ENCODE measurements at places on chromosomes 5 and 9.

DNA sequence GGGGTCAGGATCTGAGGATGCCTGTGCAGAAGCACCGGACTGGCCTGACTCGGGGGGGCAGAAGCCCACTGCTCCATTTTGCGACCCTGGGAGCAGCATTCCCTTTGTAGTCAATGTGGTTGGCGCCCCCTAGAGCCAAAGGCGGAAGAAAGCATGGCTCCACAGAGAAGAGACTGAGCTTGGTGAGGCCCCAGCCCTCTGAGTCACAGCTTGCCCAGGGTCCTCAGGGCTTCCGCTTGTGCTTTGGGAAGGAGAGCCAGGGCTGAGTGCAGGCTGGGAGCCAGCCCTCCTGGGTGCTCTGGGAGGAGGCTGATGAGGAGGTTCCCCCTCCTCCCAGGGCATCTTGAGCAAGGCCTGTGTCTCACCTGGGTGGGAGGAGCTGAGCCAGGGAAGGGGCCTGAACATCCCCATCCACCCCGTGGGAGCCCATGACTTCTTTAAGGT lies 5.5 kb upstream of the AQP3 start:
- DNase-seq = no peak

DNA sequence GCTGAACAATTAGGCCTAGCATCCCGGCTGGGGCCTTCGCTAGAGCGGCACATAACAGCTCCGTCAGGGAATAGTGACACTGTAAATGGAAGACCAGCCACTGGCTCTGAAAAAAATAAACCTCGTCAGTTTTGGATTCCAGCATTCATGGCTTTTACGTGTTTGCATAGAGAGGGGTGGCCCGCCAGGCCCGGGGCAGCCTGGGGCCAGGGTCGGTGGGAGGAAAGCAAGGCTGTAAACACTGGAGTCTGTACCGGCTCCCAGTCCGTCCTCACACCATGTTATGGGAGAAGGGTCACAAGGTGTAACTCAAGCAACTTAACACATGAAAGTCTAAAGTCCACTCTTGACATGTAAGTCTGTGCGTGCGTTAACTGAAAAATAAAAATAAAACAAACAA lies 11.2 kb downstream of the CCNI2 start:
- DNase-seq = no peak

- no peak for DNase-seq
These were observed 78.8 kb downstream of the SNX24 start for GRCh38 chr5:122924203-122924602.

DNA sequence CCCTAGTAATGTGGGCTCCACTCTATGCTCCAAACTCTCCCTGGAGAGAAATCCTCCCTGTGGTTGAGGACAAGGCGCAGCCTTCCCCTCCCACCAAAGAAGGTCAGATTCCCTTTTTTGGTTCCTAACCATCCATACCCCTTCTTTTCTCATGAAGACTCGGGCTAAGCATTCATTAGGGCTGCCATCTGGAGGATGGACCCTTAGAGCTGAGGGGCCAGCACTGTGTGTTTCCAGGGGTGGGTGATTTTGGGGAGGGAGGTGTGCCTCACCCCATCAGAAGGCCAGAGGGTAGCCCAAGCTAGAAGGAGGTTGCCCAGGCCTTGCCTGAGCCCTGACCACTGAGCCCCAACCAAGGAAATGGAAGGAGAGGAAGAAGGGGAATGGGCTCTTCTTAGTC lies 36.8 kb downstream of the TGFBI start:
- DNase-seq = no peak

DNA sequence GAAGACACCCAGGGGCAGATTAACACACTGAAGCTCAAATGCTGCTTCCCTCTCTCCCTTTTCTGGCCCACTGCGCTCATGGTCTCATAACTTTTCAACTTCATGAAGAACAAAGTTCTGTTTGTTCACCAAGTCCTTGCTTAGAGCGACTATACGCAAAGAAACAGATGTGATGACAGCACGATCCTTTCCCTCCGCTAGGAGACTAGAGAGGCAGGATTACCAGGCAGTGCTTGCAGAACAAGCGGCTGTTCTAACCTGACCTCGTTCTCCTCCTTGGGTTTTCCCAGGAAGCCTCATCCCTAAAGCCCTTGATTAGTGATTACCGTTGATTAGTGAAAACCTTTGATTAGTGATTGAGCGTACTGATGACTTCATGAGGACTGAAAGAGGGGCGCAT lies 649.9 kb downstream of the IRX1 start:
- no peak for DNase-seq

All from frontal cortex (tissue), 4 donors.